ENCODE measurements at places on chromosomes 5 and 9.

DNA sequence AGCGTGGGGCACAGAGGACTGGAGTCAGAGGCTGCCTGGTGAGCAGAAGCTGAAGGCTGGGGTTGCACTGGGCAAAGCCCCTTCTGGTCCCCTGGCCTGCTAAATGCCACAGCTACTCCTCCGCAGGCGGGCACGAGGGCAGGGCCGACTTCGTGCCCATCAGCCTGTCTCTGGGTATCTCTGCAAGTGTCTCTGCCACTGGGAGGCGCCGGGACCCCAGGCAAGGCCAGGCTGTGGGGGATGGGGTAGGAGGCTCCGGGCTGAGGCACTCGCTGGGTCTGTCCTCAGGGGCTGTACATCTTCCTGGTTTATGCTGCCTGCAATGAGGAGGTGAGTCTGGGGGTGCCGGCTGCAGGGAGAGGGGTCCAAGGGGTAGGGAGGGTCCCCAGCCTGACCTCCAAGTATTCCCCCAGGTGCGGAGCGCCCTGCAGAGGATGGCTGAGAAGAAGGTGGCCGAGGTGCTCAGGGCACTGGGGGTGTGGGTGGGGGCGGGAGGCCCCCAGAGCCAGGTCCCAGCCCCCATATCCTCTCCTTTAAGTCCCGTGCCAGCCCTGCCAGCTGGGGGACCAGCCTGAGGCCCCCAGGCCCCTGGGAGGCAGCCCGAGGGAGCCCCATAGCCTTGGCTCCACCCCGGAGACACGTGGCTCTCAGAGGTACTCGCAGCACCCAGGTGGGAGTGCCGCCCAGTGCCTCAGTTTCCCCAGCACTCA, 25.1 kb downstream of the ADGRD2 start:
- DNase-seq, result no peak

DNA sequence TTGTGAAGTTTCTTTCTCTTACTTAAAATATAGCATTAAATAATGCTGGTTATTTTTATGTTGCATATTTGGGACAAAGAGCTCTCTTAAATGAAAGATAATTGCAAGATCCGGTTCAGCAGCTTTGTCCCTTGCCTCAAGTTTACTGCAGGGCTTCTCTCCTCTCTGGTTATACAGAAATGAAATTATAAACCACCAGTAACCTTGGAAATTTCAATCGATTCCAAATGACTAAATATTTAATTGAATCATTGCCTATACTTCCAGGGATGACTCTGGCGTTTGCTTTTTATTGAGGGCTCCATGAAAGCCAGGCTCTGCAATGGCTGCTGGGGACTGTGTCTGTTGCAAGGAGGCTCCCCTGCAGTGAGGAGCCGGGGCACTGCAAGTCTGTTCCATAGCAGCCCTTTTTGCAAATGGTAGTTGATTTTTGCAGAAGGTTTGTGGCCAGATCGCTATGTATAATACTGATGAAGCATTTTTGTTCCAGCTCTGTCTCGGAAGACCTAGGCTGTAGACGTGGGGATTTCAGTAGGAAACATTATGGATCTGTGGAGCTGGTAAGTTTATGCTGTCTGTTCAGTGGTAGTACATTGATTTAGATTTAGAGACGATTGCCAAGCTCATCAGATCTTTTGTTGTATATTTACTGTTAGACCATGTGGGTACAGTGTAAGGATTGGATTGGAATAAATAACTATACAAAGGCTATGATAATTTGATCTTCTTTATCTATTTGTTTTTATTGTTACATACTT, at the start of gene GARNL3:
Gene GARNL3, plus strand, starts transcription at position 313 of the 758 bp plus-strand sequence. Its CDS starts 104 bp downstream, at position 417.
- no peak for DNase-seq

DNA sequence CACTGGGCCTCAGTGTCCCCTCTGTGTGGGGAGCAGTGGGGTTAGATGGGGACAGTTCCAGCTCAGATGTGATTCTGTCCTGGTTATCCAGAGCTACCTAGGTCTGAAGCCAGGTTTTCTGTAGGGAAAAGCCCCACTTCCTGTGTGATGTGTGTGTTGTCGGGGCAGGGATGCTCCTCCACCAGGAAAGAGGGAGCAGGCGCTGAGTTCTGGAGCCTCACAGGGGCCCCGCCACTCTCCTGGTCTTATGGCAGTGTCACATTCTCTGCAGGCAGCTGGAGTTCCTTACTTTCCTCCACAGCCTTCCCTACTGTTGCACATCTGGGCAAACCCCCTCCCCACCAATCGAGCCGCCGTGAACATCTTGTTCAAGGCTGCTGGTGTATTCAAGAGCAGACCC, 39.1 kb upstream of the GRHPR start:
- no peak for DNase-seq

DNA sequence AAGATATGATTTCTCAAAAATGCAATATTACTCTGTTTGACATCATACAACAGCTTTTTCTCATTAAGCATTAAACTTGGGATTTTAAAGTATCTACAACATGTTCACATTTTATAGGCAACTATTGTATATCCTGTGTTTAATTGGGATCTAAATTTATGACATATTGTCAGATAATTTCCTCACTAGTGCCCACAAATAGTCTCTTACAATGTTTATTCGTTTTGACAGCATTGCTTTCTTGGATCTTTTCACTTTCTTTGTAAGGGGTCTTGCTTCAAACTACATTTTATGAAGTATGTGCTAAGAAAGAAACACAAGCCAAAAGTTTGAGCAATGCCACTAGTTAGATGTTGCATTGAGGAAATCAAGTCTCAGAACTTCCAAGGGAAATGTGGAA, 285.1 kb downstream of the TMEM167A start:
- no peak for DNase-seq

GRCh38 chr5:32508806-32509805, 64.6 kb upstream of the ZFR start:
- no peak for DNase-seq

DNA sequence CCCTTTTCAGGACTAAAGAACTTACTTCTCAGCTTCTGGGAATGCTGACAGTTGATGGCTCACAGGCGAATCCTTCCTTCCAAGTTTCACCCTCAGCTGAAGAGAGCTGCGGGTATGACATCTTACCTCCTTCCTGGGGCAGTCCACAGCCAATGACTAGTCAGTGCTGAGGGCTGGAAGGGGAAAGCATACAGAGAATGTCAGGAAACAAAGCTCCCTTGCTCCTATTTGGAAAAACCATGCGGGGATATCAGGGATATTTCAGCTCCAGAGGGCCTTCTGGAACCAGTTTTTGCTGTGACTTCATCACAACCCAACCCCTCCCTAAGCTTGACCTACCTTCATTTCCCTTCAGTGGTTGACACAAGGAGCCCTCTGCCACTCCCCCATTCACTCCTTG, 15.7 kb downstream of the FTMT start:
- DNase-seq, result no peak

DNA sequence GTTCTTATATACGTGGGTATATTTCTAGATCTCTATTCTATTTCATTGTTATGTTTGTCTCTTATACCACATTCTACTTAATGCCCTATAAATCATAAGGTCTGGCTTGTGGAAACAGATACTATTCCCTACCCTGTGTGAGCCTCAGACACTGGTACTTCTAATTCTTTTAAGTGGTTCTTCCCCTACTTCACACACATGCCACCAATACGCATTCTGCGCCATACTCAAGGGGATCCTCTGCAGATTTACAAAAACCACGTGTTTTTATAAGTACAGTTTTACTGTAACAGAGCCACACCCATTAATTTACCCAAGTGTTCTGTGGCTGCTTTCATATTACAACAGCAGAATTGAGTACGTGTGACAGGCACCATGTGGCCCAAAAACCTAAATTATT, 195.6 kb downstream of the SAXO1 start:
- DNase-seq, result no peak

- peak; percentile 11 for DNase-seq
These were observed 71.4 kb downstream of the SERINC5 start for GRCh38 chr5:80184235-80185023.

DNA sequence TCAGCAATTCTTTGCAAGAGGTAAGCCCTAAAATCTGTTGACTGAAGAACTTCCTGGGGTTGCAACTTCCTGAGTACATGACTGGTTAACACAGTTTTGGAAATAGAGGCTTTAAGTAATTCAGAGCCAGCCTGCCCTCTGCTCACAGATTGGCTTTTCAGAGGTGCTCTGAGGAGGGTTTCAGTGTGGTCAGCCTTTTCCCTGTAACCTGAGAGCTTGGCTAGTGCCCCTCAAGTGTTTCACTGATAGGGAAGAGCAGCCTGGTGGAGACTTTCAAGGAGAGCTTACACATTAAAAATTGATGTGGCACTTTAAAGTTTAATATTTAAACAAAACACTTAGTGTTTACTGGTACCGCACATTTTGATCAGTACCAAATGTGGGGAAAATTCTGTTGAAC, 56.7 kb upstream of the FOXB2 start:
- DNase-seq, result no peak

GRCh38 chr9:98775831-98776441, 20.4 kb downstream of the ANKS6 start:
- DNase-seq, result no peak

DNA sequence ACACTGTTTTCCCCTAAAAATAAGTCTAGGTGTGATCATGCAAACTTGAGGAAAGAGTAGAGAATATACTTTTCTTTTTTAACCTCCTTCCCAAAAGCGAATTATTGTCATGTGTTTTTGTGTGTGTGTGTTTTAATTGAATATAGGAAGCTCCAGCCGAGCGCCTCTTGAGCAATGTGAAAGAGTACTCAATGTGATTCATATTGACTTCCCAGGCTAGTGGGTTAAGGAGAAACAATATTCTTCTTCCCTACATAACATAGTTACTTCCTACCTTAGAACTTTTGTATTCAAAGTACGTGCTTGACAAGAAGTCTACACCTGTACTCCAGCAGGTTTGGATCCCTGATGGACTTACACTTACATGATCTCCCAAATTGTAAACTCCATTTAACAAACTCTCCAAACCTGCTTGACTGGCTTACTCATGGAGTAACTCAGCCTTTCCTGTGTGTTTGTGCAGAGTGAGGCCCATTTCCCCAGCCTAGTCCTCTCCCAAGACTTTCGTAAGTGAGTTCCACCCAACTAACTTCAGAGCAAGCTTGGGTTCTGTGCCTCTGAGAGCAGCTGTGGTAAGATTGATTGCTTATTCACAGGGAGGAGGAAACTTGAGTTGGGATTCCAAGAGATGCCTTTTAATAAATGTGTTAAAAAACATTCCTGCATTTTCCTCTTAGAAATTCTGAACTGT, 9.3 kb downstream of the SLC28A3 start:
- DNase-seq, result no peak

- DNase-seq, result no peak
These were observed 217.2 kb downstream of the DAB2IP start for GRCh38 chr9:121868626-121869025.

GRCh38 chr9:95981761-95982390, 106.4 kb downstream of the ERCC6L2 start:
- no peak for DNase-seq

- no peak for DNase-seq
These were observed 7.5 kb downstream of the UNC5A start for GRCh38 chr5:176817841-176818377.

GRCh38 chr9:5825895-5826622, 6.9 kb downstream of the ERMP1 start:
- DNase-seq, result no peak

DNA sequence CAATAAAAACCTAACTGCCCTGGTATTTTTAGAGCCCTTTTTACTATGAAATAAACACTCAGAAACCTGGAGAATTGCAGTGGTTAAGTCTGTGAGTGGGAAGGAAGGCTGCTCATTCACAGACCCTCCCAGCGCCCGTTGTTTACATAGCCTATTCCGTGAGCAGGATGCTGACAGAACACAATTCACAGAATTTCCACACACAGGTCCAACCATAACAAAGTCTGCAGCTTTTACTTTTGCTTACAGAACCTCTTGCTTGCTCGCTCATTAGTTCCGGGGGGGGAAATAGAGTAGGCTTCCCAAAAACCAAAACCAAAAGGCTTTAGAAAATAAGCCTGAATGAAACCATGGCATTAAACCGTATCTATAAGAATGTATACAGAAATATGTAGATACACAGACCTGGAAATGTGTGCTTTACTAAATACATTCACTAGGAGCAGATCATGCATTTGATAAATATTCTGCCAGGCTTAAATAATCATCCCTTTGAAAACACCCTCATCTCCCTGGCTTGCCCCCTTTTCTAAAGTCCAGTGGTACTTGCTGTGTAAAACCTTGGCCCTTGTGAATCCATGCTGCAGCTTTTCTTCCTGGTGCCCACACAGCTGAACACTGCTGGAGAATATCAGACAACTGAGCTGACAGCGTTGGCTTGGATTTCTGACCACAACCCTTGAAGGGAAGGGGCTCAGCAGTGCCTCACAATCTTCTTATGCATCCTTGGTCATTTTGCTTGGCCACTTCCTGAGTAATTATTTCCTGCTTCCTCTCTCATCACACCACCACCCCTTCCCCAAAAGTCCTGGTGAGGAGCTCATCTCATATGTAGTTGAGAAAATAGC, 128.0 kb downstream of the FANCC start:
- no peak for DNase-seq

DNA sequence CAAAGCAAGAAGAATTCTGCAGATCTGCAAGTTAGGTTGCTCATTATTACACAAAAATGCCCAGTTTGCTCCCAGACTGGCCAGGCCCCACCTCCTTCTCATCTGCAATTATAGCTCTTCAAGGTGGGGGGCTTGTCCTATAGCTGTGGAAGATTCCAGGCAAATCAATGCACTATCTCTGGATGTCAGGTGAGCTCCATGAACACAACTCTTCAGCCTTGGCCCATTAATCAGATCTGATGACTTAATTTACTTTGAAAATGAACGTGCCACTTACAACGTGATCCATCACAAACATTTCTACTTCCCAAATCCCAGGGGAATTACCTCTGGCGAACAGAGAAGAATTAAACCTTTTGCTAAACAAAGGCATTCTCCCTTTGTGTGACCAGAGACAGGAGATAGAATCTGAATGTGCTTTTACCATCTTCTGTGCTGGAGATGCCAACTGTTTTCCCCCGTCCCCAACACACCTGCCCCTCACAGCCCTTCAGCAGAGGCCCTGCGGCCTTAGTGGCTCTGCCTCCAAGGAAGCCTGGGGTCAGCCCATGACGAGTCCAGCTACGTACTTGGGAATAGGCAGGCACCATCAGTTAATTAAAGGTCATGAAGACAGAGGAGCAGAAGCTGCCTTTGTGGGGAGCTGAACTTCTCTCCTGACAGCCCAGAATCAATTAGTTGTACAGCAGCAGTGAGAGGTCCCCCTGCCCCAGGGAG, 60.5 kb downstream of the SNX18 start:
- DNase-seq, result no peak

GRCh38 chr9:104905931-104906330, 22.0 kb downstream of the ABCA1 start:
- no peak for DNase-seq

DNA sequence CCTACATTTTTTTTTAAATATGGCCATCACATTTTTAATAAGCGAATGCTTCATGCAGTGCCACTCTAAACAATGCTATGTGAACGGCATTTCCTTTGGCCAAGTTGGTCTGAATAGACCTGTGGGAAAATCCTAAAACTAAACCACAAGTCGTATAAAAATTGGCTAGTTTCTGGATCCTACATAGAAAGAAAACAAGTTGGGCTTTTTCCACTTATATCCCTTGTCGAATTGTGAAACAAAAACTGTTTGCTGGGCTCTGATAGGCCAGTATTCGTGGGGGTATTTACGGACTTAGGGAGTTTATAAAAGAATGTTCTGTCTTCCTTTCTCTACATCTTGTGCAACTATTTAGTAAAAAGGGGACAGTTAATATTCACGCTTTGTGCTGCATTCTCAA, 153.1 kb upstream of the KLF9 start:
- DNase-seq, result no peak

GRCh38 chr5:63375851-63376250, 586.4 kb downstream of the HTR1A start:
- DNase-seq, result no peak

All from NCI-H2107 (cell line).